Activated T-cell treated with anti-CD3 and anti-CD28 coated beads for 24 hours (primary cell): ENCODE measurements at places on chromosomes 7 and 10.

DNA sequence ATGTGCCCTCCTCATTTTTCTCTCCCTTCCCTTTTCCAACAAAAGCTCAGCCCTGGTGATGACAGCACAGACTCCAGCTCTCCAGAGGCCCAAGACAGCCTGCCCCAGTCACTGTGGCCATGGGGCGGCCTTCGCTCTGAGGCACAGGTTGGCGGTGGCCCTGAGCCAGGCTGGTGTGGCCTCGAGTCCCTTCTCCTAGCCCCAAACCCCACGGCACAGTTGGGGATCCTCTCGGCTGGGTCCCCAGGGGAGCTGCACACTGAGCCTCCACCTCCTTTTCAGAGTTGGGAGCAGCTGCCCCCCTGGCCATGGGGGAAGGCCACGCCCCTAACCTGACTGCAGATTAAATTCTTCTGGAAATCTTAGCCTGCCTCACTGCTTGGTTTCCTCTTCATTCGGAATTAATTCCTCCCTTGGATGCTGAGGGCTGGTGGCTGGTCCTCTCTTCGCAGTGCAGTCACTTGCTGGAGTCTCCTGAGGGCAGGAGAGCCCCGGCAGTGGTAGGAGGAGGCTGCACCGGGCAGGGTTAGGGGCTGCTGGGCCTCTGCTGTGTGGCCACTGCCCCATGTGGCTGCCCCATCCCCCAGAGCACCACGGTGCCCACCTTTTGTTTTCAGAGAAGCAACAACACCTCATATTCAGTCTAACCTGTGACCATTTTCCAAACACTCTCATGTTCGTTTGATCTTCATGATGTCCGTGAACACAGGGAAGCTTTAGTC lies 426.6 kb downstream of the DNAJB6 start:
- no peak for DNase-seq

- DNase-seq, result no peak
Observed at GRCh38 chr10:72124989-72125388, 36.6 kb upstream of the SPOCK2 start.

DNA sequence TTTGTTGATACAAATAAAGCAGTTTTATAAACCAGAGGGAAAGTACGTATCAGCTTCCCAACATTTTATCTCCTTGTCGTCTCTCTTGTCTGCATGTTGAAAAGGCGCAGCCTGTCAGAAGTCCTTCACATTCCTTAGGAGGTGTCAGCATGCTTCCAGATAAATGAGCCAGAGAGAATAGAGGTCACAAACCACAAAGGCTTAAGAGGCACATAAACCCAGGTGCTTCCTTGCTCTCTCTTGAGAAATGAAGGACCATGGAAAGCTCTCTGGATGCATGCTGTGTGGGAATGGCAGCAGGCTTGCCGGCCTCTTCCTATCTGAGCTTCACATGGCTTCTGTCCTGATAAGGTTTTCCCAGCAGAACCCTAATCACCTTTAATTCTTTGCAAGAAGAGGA lies 448.5 kb downstream of the XPNPEP1 start:
- no peak for DNase-seq

DNA sequence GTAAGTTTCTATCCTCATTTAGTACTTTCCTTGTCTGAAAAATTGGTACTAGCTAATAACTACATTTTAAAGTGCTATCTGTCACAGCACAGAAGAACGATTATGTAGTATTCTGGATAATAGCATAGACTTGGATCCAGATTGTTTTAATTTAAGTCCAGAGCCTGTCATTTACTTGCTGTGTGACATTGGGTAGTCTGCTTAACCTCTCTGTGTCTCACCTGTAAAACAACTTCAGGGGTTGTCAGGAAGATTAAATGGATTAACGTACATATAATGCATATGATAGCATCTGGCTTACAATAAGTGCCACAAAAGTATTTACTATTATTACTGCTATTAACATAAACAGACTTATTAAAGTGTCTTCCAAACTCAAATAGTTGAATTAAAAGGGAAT lies 1221.4 kb downstream of the GATA3 start:
- no peak for DNase-seq

DNA sequence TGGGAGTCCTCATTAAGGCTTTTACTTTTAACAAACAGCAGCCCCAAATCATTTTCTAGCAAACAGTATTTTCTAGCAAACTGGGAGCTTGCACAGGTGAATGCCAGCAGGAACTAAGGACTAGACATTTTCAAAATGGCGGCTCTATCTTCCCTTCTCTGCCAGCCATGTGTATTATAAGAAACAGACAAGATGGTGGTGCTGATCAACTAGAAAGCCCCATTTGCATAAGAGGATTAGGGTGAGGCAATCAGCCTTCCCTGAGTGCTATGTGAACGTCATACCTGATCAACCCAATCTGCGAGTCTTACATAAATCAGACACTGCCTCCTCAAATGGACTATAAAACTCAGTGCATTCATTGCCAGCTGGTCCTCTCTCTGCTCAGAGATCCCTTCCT lies 479.6 kb downstream of the IPMK start:
- DNase-seq, result no peak

DNA sequence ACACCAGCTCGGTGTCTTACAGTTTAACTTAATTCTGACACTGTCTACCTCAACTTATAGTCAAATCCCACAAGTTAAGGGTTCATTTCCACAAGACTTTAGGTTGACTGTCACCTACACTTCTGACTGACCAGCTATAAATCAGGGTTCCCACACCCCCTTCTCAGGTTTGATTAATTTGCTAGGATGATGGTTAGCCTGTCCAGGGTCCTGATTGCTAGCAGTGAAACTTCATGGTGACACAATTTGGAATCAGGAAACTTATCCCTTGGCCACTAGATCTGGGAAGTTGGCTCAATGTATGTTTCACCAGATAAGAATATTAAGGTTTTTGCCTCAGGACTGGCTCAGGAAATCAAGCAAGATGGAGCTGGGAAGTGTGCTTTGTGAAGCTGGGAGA lies 2.8 kb upstream of the RSU1 start:
- no peak for DNase-seq

- DNase-seq, result no peak
Observed at GRCh38 chr10:13189961-13190360, 28.6 kb downstream of the MCM10 start.

DNA sequence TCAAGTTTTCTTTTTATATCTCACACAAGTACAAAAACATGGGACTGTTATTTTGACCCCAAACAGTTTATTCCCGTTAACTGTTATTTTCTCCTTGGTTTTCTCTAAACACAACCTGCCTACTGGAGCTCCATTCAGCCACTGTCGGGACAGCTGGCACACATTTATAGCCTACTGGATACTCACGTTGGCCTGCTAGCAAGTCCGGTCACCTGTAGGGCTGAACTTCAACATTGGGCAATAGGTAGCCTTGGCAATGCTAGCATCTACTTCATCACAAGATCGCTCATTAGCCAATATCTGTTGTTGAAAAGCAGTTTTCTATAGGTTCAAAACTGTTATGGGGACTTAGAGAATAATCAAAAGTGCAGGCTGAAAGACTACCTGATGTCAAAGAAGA lies 32.3 kb downstream of the RHOBTB1 start:
- DNase-seq, result no peak

DNA sequence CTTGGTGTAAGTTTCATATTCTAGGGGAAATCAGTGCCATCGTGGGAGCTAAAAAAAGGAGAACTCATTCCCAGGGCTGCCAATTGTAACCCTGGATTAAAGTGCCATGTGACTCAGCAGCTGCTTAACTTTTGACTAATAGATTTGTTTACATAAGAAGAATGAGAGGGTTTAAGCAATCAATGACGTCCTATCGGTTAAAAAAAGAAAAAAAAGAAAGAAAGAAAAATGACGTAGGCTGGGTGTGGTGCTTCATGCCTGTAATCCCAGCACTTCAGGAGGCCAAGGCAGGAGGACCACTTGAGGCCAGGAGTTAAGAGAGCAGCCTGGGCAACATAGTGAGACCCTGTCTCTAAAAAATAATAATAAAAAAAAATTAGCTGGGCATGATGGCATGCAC lies 116.2 kb upstream of the AFAP1L2 start:
- no peak for DNase-seq

GRCh38 chr10:86344714-86345161 lies 21.9 kb downstream of the GRID1 start:
- DNase-seq, result no peak
